CD14-positive monocyte (primary cell): ENCODE measurements at places on chromosomes 16 and 17.

GRCh38 chr16:1475552-1476114 is 805 bp upstream of the CLCN7 start:
- no peaks in the 10 kb centered on the region for H3K27me3 ChIP-seq
- H3K36me3 ChIP-seq = no peaks in the 10 kb centered on the region
- no peak for DNase-seq
- peak overlapping the region; percentile 99 for H3K27ac ChIP-seq
- peak overlapping the region; percentile 77 for H3K4me3 ChIP-seq

DNA sequence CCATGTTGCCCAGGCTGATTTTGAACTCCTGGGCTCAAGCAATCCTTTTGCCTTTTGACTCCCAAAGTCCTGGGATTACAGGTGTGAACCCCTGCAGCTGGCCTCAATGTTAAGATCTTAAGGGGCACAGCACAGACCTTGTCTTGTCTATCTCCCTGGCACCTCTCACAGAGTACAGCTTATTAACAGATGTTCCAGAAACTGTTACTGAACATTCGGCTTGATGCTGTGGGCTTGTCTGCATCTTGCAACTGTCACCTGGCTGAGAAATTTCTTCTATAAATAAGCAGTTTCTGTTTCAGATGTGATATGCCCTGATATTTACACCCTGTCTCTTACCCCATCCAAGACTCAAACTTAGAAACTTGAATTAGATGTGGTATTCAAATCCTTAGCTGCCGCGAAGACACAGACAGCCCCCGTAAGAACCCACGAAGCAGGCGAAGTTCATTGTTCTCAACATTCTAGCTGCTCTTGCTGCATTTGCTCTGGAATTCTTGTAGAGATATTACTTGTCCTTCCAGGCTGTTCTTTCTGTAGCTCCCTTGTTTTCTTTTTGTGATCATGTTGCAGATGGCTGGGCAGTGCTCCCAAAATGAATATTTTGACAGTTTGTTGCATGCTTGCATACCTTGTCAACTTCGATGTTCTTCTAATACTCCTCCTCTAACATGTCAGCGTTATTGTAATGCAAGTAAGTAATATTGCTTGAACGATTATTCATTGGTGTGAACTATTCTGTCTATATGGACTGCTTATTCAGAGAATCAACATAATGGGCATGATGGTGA is at the start of gene TNFRSF17:
TNFRSF17 (plus strand) TSS at position 450 of the 791 bp plus-strand sequence; CDS start at position 565, 115 bp downstream.
- H3K4me3 ChIP-seq = no peak within 1 kb of the TSS

DNA sequence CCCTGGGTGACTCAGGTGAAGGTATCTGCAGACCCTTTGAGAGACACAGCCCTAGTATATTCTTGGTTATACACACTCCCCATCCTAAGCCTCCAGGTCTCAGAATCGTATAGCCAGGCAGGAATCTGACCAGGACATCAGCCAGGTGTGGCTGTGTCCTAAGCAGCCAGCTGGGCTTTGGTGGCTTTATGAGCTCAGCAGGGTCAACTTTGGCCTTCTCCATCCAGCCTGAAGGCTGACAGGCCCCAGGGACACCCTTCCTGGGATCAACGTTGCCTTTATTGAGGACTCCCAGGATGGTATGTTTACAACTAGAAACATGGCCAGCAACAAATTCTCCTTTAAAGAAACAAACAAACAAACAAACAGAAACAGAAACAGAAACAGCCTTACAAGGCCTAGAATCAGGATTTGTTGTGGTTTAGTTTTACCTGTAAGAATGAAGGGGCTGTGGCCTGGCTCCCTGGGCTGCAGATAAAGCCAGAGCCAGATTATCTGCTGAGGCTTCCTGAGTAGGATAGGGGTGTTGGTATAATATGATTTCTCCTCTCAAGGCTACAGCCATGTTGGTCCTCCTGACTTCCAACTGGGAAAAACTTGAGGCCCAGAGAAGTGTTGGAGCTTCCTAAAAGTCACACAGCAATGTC is 8.5 kb downstream of the KIF19 start:
- H3K4me3 ChIP-seq = no peak overlapping the region
- no peak for DNase-seq
- peaks cover 5% of the 10 kb centered on the region for H3K4me1 ChIP-seq
- no peaks in the 10 kb centered on the region for H3K27me3 ChIP-seq
- no peak overlapping the region for H3K27ac ChIP-seq

- no peak overlapping the region for H3K4me3 ChIP-seq
- H3K27ac ChIP-seq = no peak overlapping the region
- no peaks in the 10 kb centered on the region for H3K27me3 ChIP-seq
These were observed 28.4 kb upstream of the TMC5 start for GRCh38 chr16:19389246-19389645.

- no peaks in the 10 kb centered on the region for H3K27me3 ChIP-seq
- H3K27ac ChIP-seq = no peak overlapping the region
- DNase-seq = no peak
- H3K36me3 ChIP-seq = peaks cover 5% of the 10 kb centered on the region
- no peak overlapping the region for H3K4me3 ChIP-seq
- peaks cover 9% of the 10 kb centered on the region for H3K4me1 ChIP-seq
These were observed 5.3 kb downstream of the CEP131 start for GRCh38 chr17:81217491-81217890.

DNA sequence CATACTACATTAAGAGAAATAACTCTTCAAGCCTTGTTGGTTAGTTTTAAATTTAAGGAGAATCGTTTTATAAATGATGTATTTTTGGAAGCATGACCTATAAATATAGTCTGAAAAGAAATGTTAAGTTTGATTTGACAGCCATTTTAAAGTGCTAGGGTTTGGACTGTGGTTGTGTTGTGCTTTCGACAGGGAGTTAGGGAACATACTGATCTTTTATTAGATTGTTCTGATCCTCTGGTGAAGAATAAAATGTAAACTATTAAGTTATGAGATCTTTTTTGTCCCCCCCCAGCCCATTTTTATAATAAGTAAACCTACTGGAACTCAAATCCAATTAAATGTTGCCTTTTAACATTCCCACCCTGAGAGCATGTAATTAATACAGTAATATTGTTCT is 12.0 kb downstream of the TAF15 start:
- H3K27ac ChIP-seq = no peak overlapping the region
- H3K4me1 ChIP-seq = no peaks in the 10 kb centered on the region
- H3K27me3 ChIP-seq = no peaks in the 10 kb centered on the region
- no peak overlapping the region for H3K4me3 ChIP-seq
- peaks cover 99% of the 10 kb centered on the region for H3K36me3 ChIP-seq

DNA sequence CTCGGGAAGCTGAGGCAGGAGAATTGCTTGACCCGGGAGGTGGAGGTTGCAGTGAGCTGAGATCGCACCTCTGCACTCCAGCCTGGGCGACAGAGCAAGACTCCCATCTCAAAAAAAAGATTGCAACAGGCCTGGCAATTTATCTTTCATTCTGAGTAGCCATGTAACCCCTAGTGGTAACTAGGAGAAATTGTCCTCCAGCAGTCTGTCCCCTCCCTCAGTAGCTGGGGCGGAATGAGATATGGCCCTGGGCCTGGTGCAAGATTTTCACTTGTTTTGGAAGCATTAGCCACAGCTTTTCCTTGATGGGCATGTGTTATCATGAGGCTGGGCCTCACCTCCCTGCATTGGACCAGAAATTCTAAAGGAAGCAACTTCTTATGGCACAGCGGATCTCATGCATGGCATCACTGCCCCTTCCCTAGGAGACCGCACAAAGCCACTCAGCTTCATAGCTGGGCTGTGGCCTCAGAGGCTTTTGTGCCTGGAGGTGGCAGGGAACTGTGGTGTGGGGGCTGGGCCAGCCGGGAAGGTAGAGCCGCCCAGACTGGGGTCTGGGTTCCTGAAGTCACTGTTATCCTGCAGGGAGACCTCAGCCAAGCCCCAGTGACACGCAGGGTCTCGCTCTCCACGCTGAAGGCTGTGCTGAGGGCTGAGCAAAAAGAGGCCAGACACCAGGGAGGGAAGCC is 13.4 kb downstream of the NATD1 start:
- H3K4me1 ChIP-seq = peaks cover 11% of the 10 kb centered on the region
- H3K27me3 ChIP-seq = no peaks in the 10 kb centered on the region
- no peak for DNase-seq
- no peak overlapping the region for H3K4me3 ChIP-seq
- H3K27ac ChIP-seq = no peak overlapping the region

DNA sequence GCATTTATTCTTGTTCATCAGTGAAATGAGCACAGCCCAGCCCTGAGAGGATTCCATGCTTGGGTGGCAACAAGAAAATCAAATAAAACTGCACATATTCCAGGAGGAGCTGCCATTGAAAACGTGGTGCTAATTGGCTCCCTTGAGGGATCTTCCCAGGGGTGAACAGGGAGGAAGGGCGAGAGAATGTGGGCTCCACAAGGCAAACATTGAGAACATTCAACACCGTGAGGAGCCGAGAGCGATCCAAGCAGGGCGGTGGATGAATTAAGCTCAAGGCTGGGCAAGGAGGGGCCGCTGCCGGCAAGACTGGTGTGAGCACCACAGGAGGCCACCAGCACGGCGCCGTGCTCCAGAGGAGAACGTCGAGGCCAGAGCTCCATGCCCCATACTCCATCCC is 166.9 kb downstream of the C16orf95 start:
- H3K4me1 ChIP-seq = no peaks in the 10 kb centered on the region
- no peak overlapping the region for H3K4me3 ChIP-seq
- no peak overlapping the region for H3K27ac ChIP-seq

GRCh38 chr17:67359960-67360791 is 6.2 kb downstream of the PSMD12 start:
- DNase-seq = no peak
- peaks cover 25% of the 10 kb centered on the region for H3K36me3 ChIP-seq
- peak overlapping the region; percentile 43 for H3K27ac ChIP-seq

DNA sequence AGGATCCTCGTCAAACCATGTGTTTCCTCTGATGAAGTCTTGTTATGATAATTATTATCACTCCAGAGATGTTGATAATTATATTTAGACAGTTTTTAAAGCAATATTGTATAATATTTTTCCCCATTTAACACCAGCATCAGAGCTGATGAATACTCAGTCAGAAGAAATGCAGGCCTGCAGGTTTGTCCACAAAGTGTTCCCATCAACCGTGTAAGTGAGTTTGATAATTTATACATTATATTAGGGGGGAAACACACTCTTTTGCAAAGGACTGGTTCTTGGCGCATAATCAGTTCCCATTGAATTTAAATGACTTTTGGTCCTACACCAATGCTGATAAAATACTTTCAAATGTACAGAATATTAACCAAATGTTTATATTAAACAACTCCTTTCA is 454.8 kb downstream of the TOX3 start:
- DNase-seq = no peak
- H3K4me3 ChIP-seq = no peak overlapping the region
- no peak overlapping the region for H3K27ac ChIP-seq

- H3K27ac ChIP-seq = no peak overlapping the region
- H3K4me1 ChIP-seq = peaks cover 21% of the 10 kb centered on the region
- H3K36me3 ChIP-seq = no peaks in the 10 kb centered on the region
These were observed 55.4 kb upstream of the DOC2B start for GRCh38 chr17:236641-237405.
